Amygdala (tissue), 56 donors: ENCODE measurements at places on chromosomes 5 and 9.

DNA sequence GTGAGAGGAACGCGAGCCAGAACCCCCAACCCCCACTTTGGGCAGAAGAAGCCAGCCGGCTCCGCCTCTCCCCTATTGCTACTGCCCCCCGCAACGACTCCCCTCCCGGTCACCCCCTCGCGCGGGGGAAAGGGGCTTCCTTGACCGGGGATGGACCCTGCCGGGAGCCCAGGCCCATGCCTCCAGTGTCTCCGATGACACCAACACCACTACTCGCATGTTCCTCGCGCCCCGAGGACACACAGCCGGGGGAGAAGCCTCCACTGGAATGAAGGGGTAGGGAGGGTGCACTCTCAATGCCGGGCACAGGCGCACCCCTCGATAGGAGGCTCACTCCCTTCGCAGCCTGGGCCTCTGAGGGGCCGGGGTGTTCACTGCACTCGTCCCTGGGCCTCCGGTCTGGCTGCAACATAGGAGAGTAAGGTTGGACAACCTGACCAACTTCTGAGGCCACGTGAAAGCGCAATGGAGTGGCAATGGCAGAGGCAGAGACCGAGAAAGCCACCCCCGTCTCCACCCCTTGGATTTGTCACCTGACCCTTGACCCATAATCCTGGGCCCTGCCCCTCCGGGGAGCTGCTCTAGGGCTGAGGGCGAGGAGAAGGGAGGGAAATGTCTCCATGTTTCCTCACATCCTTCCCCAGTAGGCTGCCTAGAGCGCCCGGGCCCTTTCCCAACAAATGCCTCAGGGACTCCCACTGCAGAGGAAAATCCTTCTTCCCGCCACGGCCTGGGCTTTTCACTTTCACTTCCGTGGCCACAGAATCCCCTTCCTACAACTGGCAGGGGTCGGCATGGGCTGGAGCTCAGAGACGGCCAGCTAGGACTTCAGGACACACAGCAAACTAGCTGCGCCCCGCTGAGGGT is 1.1 kb upstream of the CNTFR start:
- DNase-seq, result no peak

DNA sequence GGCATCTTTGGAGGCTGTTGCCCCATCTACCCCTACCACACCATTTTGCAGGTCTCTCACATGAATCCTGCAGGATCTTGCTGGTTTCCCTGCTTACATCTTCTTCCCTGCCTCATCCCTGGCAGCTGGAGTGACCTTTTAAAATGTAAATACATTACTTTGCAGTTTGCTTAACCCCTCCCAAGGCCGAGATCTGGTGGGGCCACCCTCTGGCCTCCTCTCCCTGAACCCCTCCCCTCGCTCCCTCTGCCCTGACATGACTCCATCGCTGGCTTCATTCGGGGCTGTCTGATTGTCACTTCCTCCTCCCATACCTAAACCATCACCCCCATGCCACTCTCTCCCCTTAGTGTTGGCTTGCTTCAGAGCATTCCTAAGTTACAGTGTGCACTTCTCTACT is 12.6 kb upstream of the PALM2AKAP2 start:
- DNase-seq, result no peak

- no peak for DNase-seq
These were observed 372.2 kb downstream of the NFIB start for GRCh38 chr9:13941714-13942113.

DNA sequence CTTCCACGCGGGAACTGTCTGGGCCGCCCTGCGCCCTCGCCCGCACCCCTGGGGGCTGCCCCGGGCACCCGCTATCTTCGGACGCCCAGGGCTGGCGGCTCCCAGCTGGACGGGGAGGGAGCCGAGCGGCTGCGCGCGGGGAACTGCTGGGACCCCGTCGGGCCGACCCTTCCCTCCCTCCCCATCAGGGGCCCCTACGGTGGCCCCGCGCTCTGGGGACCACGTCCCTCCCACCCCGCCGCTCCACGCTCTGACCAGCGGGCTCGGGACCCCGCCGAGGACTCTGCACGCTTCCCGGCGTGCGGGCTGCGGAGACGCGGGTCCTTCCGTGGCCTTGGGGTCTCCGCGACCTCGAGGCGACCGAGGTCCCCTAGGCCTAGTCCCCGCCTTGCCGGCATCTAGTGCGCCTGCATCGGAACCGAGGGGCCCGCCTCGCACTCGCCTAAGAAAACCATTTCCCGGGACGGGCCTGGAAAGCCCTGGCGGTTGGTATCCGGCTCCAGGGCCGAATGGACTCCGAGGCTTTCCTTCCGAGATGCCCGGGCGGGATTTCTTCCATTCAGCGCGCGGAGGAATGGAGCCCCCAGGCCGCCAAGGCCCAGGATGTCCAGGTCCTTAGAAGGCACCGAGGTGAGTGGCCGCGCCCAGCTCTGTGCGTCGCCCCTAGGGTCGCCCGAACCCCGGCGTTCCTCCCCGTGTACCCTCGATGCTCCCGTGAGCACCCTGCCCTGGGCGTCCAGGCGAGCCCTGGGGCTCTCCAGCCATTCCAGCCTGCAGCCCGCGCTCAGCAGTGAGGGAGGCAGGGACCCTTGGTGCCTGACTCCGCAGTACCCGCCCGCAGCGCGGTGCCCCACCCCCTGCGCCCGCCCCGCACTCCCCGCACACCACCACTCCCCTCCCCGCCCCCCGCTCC is 705 bp upstream of the SLC6A3 start:
- no peak for DNase-seq

GRCh38 chr9:36046923-36047322 is 10.2 kb downstream of the RECK start:
- DNase-seq, result no peak

DNA sequence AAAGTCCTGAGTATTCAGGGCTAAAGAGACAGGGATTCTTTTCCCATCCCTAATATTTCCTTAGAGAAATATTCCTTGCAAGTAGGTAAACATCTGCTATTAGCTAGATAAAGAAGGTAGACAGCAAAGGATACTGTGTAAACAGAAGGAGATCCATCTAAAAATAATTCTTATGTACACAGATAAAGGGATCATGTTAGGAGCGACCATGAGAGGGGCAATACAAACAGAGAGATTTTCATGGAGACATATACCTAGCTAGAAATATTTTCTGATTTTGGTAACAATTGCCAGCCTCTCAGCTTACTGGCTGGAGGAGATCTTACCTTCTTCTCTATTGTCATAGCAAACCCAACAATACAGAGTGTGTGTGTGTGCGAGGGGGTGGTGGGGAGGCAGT is 184.6 kb upstream of the DMAC1 start:
- no peak for DNase-seq

GRCh38 chr5:148425808-148426207 is 42.0 kb downstream of the FBXO38 start:
- DNase-seq, result no peak

GRCh38 chr5:123558762-123559433 is 46.9 kb downstream of the CSNK1G3 start:
- DNase-seq, result no peak

GRCh38 chr5:170571875-170572852 is 68.3 kb downstream of the KCNIP1 start:
- no peak for DNase-seq

DNA sequence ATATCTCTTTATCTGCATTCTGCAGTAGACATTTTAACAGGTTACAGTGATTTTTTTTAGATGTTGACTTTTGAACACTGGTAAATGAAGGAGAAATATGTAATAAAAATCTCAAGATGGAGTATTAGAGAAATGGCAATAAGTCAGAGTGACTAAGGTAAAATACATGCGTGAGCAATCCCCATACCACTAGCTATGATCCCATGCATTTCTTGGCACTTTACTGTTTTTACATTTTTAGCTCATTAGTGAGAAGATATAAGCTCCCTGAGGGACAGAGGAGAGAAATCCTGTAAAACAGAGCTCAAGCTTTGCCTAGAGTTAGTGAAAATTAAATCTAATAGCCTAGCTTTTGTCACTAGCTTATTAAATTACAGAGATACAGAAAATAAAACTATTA is 181.9 kb upstream of the TRPM3 start:
- DNase-seq, result no peak

DNA sequence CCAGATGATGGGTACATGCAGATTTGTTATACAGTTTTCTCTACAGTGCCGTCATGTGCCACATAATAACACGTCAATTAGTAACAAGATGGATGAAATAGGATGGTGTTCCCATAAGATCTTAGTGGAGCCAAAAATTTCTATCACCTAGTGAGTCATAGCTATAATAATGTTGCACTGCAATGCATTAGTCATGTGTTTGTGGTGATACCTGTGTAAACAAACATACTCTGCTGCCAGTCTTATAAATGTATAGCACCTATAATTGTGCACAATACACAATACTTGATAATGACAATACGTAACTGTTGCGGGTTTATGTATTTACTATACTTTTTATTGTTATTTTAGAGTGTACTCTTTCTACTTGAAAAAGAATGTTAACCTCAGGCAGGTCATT is 865.4 kb downstream of the MAT2B start:
- no peak for DNase-seq

DNA sequence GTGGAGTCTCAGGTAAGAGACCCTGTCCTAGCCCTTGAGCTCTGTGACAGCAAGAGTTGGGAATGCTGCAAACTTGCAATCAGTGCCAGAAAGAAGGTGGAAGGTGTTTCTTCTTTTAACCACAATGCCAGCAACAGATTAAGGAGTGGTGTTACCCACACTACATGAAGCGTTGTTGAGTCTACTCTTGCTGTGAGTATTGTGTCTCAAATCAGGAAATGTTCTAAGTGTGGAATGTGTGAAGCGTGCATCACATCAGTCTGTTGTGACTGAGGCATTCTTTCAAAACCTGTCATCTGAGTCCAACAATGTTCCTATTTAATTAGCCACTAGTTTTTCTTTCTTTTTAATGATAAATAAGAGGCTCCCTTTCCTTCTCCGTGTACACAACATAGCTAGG is 2.9 kb upstream of the LURAP1L start:
- no peak for DNase-seq

DNA sequence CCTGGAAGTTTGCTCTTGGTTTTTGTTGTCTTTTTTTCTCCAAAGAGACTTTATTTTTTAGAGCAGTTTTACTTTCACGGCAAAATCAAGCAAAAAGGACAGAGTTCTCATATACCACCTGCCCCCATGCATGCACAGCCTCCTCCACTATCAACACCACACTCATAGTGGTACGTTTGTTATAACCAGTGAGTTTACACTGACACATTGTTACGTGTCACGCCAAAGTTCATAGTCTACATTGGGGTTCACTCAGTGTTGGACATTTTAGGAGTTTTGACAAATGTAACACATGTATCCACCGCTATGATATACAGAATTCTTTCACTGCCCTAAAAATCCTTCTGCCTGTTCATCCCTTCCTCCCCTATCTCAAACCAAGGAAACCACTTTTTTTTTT is 7.5 kb upstream of the ICE1 start:
- DNase-seq, result no peak

DNA sequence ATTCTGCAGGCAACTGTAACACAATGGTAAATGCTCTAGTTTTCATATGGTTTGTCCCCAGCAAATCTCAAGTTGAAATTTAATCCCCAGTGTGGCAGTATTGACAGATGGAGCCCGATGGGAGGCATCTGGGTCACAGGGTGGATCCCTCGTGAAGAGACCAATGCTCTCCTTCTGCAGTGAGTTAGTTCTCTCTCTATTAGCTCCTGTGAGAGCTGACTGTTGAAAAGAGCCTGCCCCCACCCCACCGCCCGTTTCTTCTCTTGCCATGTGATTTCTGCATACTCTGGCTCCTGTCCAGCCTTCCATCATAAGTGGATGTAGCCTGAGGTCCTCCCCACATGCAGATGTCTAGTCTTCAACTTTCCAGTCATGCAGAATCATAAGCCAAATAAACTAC is 27.0 kb downstream of the IARS1 start:
- no peak for DNase-seq

GRCh38 chr5:107930092-107930491 is 259.4 kb upstream of the EFNA5 start:
- no peak for DNase-seq

DNA sequence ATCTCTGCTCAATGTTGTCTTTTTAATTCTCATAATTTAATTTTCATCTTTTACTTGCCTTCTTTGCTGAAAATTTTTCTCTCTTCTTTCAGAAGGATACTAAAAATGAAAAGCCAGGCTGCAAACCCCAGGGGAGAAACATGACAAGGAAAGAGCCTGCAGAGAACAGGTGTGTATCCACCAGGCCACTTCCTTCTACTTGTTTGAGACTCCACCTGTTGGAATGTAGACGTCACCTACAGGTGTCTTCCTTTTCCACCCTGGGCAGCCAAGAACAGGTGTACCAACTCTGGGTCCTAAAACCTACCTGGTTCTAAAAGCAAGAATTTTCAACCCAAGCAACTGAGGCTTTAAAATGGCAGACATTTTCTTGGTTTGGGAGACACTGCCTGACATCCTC is 166.8 kb downstream of the ATP10B start:
- DNase-seq, result no peak
